ENCODE measurements at places on chromosomes 4 and X. TPM values are rescaled to one million over a fixed set of nuclear protein-coding genes. Genes with fewer than 3 reads are reported as not detected.

CLDN22 gene
- not detected for total RNA-seq

- DNase-seq = no peak
Observed at GRCh38 chr4:138851391-138852335, 163.9 kb upstream of the NOCT start.

ADAMTS3 gene
- total RNA-seq = 3.2 TPM

GYPA gene
- total RNA-seq = not detected

Data from PC-3 (cell line).